ENCODE measurements at places on chromosomes 12 and 14.
A peak's percentile ranks its signal among the peaks of the same experiment; 100 is the strongest.

GRCh38 chr14:44981198-44981597 is 19.2 kb downstream of the TOGARAM1 start:
- no peak for DNase-seq

GRCh38 chr12:32509328-32510091 is 110.2 kb downstream of the FGD4 start:
- DNase-seq, result no peak

GRCh38 chr12:102484428-102484958 is 4.1 kb upstream of the IGF1 start:
- DNase-seq, result peak; percentile 74

GRCh38 chr12:12582193-12582881 is 19.7 kb upstream of the DUSP16 start:
- DNase-seq, result no peak

DNA sequence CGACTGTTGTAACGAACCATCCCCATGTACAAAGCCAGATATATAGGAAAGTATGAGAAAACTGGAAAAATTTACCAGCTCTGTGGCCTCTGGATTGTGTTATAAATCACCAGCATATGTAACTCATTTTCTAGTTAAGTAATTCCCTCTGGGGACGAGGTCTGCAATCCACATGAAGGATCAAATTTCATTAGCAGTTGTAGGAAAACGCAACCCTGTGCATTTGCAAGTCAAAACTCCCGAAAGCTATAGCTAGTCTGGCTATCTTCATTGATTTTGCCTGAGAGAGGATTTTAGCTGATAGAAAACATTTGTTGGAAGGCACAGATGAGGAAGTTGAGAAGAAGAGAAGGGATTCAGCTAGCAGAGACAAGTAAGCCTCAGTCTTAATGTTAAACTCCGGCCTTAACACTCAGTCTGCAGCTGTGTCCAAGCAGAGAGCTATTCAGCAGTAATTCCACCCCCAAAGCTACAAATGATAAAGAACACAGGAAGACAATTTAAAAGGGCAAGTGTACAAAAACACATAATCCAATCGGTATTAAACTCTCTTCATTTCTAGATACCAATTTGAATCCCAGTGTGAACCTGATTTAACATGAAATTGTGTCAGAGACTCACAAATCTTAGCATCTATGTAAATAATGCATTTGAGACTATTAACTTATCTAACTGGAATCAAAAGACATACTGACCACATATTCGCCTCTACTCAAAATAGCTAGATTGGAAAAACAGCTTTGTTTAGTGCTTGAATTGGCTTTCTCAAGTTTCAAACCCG is 54.2 kb upstream of the CERS5 start:
- no peak for DNase-seq

- no peak for DNase-seq
These were observed 3.7 kb upstream of the ZFP36L1 start for GRCh38 chr14:68796418-68797101.

DNA sequence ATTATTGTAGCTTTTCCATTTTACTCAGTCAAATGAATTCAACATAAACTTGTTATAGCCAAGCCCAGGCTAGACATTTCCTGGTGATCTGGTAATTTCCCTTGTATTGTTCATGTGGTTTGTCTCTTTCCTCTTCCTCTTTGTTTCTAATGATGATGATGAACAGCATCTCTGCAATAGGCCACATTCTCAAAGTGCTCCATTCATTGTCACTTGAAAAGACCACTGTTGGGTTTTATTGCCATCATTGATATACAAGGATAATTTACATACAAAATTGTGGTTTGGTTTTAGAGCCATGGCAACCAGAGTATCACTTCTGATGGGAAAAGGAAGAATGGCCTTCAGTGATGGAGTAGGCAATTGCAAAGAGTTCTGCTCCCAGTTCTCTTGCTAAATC is 379.3 kb downstream of the RGS6 start:
- no peak for DNase-seq

GRCh38 chr14:82805892-82806825 is 1272.5 kb upstream of the SEL1L start:
- no peak for DNase-seq

GRCh38 chr12:122528992-122529391 is 1.9 kb downstream of the KNTC1 start:
- DNase-seq, result no peak

DNA sequence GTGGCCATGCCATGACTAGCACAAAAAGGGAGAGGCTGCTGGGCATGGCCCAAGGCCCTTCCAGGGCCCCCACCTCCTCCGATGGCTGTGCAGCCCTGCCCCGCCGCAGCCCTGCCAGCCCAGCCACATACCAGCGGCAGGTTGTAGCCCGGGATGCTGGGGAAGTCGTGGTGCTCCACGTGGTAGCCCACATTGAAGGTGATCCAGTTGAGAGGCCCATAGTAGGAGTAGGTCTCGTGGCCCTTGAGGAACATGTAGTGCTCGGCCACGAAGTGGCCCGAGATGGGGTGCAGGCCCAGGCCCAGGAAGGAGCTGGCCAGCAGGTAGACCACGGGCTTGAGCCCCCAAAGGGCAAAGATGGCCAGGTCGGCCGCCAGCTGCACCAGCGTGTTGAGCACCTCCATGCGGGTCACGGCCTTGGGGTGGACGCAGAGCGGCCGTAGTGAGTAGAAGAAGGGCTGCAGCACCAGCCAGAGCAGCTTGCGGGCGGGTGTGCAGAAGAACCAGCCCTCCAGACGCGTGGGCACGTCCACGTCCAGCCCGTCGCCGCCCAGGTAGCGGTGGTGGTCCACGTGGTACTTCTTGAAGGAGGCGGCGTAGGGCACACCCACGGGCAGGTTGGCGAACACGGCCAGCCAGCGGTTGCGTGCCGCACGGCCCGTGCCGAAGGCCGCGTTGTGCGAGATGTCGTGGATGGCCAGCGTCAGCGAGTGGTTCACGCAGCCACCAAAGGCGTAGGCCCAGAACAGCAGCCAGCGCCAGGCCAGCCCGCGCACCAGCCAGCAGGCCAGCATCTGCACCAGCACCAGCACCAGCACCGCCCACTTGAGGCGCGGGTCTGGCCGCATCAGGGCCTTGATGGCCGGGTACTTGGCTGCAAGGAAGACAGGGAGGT is 10.4 kb downstream of the DEGS2 start:
- no peak for DNase-seq

DNA sequence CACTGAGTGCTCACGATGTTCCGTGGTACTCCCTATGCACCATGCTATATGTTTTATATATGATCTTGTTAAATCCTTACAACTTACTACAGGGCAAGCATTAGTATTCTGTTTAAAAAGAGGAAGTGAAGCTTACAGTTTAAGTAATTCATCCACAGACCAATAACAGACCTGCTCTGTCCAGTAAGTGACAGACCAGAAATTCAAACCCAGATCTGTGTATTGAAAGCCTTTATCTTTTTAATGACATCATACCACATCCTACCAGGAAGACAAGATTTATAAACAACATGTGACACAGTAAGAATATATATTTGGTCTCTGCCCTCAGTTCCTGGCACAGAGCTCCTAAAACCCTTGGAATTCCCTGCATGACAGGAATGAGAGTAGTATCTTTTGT is 206.5 kb downstream of the STXBP6 start:
- no peak for DNase-seq

DNA sequence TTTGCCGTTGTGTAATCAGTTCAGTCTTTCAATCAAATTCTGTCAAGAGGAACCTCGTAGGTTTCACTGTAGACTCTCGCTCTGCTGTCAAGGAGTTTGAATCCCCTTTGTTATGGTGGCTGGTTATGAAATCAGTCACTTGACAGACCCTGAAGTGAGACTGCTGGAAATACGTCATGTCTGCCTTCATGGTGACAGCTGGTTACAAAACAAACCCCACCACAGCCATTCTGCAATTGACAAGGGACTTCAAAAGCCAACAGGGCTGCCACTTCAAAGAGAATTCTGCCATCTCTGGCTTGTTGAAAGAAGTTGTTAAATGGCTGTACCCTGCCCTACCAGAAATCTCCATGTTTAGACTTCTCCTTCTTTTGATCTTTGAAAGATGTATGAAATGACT is 286.9 kb downstream of the ERC1 start:
- DNase-seq, result peak; percentile 42

- DNase-seq, result no peak
These were observed 135.6 kb downstream of the BCL11B start for GRCh38 chr14:99136401-99136800.
